ENCODE measurements at places on chromosomes 3 and 15.

DNA sequence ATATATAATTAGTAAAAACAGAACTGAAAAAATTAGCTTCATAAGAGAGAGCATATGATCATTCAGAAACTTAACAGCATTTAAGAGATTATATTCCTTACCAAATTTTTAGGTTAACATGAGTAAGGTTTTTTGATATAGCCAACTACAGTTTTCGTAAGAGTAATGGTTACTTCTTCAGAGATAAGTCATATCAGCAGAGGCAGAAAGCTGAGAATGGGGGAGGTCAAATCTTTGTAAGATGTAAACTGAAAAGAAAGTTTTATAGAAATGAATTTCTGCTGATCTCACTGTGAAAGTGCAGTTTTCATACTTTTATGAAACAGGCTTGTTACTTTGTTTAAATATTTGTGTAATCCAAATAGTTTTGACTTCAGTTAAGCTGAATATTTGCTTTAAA, 193.3 kb downstream of the ZBTB20 start:
- DNase-seq, result no peak

DNA sequence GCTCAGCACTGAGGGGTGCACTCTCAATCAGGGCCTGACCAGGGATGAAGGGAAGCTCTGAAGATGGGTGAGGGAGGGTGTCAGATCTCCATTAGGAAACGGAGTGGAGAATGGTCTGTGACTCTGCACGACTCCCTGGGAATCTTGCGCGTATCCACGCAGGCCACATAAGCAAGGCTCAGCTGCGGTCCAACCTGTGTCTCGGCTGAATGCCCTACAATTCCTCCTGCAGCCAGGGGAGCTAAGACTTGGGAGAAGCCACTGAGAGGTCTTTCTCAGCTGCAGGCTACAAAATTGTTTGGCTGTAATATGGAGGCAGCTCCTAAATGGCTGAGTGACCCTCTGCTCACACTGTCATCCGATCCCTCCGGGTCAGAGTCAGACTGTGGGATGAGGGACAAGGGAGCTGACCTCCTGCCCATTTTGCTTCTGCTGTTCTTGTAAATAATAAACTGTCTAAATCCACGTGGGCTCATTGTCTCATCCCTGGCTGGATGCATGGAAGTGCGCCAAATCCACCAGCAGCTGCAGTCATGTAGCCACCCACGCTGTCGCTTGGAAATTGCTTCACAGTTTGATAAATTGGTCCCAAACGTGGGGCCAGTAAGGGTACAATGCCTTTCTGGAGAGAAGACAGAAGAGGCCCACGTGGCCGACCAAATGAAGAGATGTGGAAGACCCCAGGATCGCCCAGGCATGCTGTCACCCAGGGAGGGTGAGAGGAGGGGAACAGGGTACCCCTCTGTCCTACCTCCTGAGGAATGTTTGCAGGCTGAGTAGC, 30.5 kb downstream of the ALS2CL start:
- DNase-seq, result no peak

- DNase-seq, result no peak
Measured at GRCh38 chr3:149564079-149564478, 89.6 kb downstream of the TM4SF4 start.

- no peak for DNase-seq
Measured at GRCh38 chr3:53633197-53633787, 138.9 kb downstream of the CACNA1D start.

DNA sequence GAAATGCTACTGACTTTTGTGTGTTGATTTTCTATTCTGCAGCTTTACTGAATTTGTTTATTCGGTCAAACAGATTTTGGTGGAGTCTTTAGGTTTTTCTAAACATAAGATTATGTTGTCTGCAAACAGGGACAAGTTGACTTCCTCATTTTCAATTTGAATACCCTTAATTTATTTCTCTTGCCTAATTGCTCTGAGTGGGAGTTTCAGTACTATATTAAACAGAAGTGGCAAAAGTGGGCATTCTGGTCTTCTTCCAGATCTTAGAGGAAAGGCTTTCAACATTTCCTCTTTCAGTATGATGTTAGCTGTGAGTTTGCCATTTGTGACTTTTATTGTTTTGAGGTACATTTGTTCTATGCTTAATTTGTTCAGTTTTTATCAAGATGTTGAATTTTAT, 268.5 kb downstream of the WNT5A start:
- DNase-seq, result no peak

DNA sequence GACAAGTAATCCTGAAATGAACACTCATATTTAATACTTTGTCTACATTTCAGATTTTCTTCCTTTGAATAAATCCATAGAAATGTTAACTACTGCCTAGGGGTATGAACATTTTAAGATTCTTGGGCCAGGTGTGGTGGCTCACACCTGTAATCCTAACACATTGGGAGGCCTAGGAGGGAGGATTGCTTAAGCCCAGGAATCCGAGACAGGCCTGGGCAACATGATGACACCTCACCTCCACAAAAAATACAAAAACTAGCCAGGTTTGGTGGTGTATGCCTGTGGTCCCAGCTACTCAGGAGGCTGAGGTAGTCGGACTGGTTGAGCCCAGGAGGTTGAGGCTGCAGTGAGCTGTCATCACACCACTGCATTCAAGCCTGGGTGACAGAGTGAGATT, 73.9 kb upstream of the PIAS1 start:
- no peak for DNase-seq

DNA sequence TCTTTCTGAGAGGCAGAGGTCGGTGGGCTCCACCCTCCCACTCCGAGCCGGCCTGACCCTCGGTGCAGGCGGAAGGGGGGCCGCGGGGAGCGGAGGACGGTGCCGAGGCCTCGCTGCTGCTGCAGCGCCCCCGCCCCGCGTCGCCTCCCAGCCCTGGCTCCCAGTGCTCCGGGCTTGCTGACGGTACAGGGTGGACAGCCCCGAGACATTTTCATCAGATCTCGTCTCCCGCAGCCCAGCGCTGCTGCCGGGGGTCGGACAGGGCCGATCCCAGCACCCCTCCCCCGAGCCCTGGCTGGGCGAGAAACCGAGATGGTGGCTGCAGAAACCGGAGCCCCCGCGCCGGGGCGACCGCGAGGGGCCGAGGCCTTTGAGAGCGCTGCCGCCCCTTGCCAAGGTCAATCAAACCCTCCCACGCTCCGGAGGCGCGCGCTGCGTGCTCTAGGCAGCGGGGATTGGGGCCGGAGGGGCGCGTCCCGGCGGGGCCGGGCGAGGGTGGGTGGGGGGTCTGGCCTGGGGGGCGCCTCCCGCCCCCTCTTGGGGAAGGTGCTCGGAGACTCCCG, 42.5 kb downstream of the EPHB3 start:
- DNase-seq, result no peak

DNA sequence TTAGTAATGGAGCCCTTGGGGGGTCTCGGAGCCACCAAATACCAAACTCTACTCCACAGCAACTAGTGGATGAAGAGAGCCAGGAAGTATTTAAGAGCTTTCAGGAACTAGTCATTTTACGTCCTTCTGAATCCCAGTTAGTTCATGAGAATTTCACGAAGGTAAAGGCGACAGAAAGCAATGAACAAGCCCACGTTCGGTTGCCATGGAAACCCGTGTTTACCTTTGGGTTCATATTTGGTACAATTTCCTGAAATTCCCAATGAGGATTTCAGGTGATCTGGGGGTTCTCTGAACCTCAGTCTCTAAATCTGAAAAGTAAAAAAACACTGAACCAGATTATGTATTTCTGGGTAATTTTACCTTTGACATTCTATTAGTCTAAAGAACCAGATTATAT, 93.0 kb downstream of the BDH1 start:
- no peak for DNase-seq

GRCh38 chr3:66442254-66443117, 58.3 kb downstream of the LRIG1 start:
- no peak for DNase-seq

- DNase-seq, result no peak
Measured at GRCh38 chr15:59168536-59168935, 38.1 kb upstream of the LDHAL6B start.

- no peak for DNase-seq
Measured at GRCh38 chr3:186442162-186442561, 80.1 kb upstream of the DGKG start.

DNA sequence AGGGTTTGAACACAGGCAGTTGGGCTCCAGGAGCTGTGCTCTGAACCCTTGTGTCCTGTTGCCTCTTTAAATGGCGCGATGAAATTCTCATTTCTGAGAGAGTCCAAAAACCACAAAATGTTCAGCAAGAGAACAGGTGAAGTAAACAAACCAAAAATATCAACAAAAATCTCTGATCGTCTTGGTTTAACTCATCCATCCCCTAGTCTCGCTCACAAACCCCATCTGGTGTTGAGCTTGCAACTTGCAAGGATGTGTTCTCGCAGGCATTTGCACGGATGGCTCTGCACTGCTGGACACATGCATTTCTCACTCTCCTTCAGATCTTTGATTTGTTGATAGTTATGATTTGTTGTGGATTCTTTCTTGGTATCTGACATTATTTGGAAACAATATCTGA, 31.1 kb downstream of the FAH start:
- DNase-seq, result no peak

DNA sequence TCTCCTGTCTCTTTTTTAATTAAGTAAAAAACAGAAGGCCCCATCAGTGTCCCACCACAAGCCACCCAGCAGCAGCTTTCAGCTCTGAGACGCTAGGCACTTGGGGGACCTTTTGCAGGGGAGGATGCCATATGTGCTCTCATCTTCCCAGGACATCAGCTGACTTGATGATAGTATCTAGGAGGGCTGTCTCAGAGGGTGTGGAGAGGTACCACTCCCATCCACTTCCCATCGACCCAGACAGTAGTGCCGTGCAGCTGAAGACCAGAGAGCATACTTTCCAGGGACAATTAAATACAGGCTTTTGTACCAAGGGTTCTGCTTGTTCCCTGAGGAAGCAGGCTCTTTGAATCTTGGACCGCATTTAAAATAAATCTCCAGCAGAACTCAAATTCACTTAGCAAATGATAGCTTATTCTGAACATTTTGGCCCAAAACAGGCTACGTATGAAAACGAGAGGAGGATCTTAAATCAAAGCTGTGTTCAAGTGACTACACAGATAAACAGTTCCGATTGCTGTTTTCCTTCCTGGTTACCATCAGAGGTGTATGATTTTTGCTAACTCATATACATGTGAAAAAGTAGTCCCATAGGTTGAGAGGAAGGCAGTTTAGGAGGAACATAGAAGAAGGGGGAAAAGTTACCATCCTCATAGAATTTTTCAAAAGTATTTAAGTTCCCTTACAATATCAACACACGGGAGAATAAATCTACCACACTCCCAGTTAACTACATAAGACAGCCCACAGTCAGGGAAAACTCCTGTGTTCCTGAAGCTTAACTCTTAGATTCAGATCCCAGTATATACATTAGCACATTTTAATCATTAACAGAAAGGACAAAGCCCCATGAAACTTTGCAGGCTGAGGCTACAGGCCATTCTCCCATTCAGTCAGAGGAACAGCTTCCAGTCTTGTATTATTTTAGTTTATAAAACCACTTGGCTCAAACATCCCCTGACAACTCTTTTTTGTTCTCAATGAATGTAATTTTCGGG, 9.5 kb downstream of the WNT5A start:
- DNase-seq, result no peak

DNA sequence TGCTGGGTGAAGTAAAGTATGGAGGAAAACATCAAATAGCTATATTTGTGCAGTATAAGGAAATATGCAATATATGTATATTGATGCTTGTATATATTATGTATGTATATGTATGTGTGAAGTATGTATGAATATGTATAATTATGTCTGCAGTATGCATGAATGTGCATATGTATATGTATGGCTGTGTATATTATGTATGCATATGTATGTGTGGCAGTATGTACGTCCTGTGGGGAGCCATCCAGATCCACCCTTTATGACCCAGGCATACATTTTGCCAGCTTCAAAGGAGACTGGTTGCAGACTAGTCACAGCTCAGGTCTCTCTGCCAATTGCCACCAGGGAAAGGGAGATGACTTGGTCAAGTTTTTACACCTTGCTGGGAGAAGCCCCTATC, 24.1 kb downstream of the CCDC54 start:
- no peak for DNase-seq

DNA sequence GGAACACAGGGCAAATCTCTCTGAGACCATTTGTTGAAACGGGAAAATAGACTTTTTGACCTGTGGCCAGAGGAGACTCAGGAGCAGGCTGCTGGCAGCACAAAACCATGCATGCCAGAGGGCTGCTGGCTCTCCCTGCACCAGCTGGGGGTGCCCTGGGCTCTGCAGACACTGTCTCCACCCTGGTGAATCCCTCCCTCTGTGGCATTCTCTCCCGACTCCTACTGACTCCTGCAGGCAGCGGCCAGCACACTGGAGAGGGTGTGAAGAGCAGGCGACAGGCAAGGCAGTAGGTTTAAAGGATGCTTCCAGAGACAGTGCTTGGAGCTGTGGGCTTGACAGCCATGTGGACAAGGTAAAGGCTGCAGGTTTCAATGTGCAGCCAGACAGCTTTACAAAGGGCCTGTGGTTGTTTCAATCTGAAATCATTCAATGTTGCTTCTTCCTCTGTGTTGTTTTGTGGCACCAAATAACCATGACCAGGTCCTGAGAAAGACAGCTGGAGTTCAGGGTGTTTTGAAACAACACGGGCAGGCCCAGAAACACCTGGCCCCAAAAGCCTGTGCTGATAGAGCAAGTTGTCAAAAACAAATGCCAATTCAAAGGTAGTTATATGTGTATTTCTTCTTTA, 431.0 kb upstream of the ATP10A start:
- no peak for DNase-seq
